Stimulated activated CD4-positive, alpha-beta T cell treated with anti-CD3 and anti-CD28 coated beads, Interleukin-12 subunit alpha, Interleukin-12 subunit beta, amount 100 ng/mL, for 48 hours (primary cell): ENCODE measurements at places on chromosomes 12 and 14.

DNA sequence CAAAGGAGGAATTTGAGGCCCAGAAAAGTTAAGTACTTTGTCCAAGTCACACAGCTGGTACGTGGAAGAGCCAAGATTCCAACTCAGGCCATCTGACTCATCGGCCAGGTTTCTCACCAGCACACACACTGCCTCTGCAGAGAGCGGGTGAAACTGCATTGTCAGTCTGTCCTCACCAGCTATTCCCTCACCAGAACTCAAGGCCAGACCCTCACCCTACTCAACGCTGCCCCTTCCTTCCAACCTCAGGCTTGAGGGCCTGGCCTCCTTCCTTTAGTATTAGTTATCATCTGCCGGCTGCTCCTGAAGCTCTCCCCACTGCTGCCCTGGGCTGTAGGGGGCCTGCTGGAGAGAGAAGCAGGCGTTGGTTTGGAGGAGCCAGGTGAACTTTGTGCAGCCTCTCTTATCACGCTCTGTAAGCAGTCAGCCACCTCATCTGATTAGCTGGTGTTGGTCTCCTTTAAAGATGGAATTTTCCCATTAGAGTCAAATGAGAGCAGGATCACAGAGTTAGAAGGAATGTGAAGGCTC, 16.6 kb upstream of the PLEK2 start:
- DNase-seq, result no peak

DNA sequence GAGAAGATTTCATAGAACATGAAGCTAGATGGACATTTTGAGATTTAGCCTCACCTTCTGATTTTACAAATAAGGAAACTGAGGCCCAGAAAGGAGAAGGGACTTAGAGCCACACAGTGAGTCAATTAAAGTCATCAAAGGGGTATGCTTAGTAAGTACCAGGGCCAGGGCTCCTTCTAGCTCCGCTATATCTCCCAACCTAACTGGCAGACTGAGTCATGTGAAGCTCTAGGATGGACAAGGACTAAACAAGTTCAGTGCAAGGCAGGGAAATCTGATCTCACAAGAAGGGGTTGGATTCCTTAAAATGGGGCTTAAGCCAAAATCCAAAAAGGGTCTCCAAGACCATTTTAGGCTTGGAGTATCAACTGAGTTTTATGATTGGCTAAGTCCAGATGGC, 215.8 kb downstream of the PHLDA1 start:
- DNase-seq, result no peak

DNA sequence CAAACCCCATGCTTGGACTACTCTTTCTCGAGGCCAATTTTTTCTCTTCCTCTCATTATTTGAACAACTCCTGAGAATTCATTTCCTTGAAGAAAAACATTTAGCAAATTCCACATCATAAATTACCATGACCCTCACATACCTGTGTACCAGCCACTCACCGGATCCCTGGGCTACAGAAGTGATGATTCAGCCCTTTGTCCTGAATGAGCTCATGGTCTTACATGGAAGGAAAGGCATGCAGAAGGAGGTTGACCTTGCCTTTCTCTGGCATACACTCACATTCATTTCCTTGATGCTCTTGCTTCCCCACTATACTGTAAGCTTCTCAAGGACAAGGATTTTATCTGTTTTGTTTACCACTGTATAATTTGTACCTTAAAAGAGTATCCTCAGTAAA, 191.5 kb downstream of the SLC5A8 start:
- DNase-seq, result no peak

DNA sequence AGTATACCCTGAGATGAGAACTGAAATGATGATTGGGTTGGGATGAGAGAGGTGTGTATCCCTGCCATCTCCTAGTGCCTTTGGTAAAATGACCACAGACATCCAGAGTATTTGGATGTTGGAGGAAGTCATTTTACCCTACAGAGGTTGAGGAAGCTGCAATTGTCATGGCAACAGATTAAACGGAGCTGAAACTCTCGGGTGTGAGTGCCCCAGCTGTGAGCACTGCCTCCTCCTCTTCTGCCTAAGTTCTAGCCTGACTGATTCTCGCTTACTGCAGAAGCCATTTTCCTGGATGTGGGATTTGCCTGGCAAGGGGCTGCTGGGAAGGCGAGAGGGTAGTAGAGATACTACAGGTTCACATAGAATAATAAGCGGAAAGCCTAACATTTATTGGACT, 10.3 kb upstream of the PPP4R4 start:
- no peak for DNase-seq

GRCh38 chr12:14689996-14690395, 6.4 kb downstream of the GUCY2C start:
- DNase-seq, result no peak

GRCh38 chr12:1995205-1995896, 8.9 kb downstream of the DCP1B start:
- no peak for DNase-seq

DNA sequence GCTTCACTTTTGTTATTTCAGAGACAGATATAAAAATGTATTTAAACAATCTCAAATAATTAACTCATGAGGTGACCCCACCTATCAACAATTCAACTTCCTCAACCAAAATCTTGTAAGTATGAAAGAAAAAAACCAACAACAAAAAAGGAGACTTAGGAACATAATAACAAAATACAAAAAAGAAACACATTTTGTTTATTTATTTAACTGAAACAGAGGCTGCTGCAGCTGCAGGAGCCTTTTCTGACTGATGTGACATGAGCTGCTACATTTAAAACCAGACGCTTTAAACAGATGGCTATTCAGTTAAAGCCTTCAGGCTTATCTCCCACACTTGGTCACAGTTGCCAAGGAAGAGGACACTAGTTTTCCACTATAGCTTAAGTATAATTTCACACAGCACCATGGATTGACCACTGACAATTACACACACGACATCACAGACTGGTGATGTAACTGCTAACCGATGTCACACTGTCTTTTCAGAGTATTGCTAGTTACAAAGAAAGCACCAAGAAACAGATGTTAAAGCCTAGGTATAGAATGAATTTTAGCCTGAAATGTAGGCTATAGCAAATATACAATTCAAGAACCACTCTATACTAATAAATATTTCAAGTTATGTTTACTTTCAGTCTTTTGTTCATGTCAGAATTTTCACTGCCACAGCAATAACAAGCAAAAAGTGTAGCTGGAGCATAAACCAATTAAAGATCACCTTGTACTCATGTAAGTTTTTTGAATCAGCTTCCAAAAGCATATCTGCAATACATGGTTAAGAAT, 113.0 kb downstream of the MED13L start:
- no peak for DNase-seq

DNA sequence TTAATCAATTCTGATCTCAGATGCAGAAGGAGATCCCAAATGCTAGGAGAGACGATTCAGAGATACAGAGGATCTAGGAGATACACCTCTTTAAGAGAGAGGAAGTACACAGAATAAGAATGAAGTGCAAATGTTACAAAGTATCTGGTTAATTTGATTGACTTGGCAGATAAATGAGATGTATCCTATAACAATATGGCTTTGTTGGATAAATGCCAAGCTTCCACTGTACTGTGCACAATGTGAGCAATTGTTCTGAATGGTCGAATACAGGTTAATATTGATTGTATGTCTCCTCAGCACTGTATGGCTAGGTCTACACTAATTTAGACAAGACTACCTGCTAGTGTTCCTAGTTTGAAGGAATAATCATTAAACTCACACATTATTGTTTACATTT, 119.6 kb upstream of the PTPRB start:
- no peak for DNase-seq

DNA sequence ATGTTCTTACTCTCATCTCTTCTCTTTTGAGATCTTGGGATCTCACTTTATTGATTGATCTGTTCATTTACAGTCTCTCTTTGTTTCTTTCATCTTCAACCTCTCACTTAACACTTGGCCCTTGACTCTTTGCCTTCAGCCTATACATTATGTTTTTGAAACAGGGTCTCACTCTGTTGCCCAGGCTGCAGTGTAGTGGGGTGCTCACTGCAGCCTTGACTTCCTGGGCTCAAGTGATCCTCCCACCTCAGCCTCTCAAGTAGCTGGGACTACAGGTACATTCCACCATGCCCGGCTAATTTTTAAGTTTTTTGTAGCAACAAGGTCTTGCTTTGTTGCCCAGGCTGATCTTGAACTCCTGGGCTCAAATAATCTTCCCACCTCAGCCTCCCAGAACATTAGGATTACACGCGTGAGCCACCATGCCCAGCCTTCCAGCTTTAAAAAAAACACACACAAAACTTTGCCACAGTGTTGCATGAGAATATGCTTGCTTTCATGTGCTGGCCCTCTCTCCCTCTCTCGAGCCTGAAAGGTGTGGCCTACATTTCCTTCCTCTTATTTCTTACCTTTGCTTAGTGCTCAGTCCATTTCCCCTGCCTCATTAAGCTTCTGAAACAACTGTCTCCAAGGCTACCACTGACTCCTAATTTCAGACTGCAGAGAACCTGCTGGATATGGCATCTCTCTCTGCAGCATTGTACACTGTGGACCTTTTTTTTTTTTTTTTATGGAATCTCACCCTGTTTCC, 9.9 kb downstream of the DIP2B start:
- no peak for DNase-seq

DNA sequence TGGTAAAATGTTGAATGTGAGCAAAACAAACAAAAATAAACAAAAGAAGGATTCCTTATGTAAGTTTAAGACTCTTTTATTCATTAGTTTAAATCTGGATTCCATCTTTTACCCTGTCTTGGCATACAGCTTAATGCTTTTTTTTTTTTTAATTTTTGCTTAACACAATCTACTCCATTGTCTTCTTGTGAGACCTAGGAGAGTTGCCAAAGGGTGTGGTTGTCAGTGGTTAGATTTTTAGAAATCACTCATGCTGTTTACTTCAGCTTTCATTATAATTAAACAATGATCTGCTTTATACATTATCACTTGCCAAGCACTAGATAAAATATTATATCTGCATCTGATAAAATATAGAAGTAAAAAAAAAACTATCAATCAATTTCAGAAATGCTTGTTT, 77.7 kb upstream of the KITLG start:
- DNase-seq, result no peak

DNA sequence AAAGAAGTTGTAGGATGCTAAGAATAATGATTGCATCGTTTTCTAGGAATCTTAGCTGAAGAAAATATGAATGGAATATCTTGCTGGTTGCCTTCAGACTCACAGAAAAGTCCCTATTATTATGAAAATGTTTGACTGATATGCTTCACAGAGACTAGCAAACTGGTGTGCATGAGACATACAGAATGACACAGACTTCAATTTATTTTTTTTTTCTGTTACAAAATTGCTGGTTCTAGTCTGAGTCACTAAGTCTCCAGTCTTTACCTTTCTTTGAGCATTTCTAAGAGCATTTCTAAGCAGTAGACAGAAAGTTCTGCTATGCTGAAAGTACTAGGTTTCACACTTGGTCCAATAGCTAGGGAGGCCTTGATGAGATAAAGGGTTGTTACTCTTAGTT, 377.6 kb upstream of the ATP2B1 start:
- no peak for DNase-seq

DNA sequence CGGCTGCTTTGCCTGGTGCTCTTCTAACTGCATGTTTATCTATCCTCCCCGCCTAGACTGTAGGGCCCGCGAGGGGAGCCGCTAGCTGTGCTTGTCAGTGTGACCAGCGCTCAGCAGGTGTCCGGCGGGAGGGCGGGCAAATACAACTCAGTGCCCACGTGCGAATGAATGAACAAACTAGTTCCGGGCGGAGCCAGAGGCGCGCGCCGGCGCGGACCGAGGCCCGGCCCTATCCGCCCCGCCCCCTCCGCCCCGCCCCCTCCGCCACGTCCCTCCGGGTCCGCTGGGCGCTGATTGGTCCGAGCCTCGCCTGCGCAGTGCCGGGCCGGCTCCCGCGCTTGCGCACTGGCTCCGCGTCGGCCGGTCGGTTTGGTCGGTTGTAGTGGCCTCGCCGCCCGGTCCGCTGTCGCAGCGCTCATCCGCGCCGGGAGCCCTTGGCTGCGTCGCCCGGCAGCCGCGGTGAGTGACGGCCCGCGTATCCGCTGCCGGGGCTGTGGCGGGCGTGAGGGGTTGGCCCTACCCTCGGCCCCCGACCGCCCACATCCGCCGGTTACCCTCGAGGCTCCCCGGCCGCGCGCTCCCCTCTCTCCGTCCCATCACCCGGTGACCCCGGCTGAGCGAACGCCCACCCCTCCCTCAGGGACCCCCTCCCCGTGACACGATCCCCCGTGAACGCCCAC, 60.0 kb downstream of the DDX51 start:
- DNase-seq, result peak; percentile 85

GRCh38 chr12:94817695-94818075, 167.3 kb upstream of the TMCC3 start:
- DNase-seq, result no peak

DNA sequence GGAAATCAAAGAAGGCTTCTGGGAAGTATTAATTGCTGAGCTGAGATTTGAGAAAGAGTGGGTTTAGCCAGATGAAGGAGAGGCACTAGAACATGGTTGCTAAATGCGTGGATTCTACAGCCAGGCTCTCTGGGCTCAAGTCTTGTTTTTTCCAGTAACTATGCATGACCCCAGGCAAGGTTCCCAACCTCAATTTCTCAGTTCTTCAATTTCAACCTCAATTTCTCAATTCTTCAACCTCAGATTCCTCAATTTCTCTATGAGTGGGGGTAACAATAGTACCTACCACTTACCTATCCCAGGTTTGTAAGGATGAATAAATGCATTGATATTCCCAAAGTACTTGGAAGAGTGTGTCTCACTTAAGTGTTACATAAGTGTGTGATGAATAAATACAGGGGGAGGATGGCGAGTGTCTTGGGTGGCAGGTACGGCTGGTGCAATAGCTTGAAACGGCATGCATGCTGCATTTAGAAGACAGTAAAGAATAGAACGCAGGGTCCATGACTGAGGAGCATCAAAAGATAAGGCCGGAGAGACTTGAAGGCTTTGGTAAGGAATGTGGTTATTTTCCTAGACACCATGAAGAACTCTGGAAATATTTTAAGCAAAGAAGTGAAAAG, 149.1 kb upstream of the ATP2B1 start:
- no peak for DNase-seq

DNA sequence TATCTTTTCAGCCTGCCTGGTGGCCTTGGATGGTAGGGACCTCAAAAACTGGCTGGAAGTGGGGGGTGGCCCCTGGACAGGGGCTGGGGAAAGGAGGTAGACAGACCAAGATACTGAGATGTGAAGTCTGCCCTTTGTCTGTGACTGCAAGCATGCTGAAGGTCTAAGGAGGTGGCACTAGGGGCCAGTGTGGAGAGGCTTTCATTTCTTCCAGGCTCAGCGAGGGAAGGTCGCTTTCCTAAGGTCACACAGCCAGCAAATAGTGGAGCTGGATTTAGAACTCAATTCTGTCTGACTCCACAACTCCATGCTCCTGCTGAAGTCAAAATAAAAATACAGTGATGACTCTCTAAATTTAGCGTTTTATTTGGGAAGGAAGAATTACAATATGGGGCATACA, 11.3 kb upstream of the PLBD2 start:
- DNase-seq, result no peak
